Lung (tissue), 17 donors: ENCODE measurements at places on chromosomes 3 and 15. TPM values are rescaled to one million over a fixed set of nuclear protein-coding genes. Genes with fewer than 3 reads are reported as not detected.

Gene MRPL3
- 64.9 TPM for total RNA-seq

Gene STAC
- total RNA-seq = 3.1 TPM

Gene SLC22A13
- 0.64 TPM for total RNA-seq

Gene BDH1
- total RNA-seq = 19.5 TPM

Gene ATP13A4
- 202 TPM for total RNA-seq

Gene GP9
- 0.40 TPM for total RNA-seq

Gene CCRL2
- 18.9 TPM for total RNA-seq

Gene LEKR1
- 5.4 TPM for total RNA-seq

Gene LINGO1
- 0.98 TPM for total RNA-seq

Gene CPNE9
- total RNA-seq = 0.34 TPM

Gene GOLGA8H
- 1.1 TPM for total RNA-seq

Gene GALNT15
- total RNA-seq = 9.7 TPM

Gene ACSBG1
- total RNA-seq = 3.5 TPM

Gene SKOR1
- total RNA-seq = 0.17 TPM

Gene GABRB3
- total RNA-seq = 4.5 TPM

Gene TMEM40
- 2.0 TPM for total RNA-seq

Gene ALG1L2
- 0.80 TPM for total RNA-seq

Gene SNTN
- total RNA-seq = 51.0 TPM

- peak; percentile 44 for DNase-seq
These were observed 32.7 kb downstream of the SMAD3 start for GRCh38 chr15:67097930-67098740.

DNA sequence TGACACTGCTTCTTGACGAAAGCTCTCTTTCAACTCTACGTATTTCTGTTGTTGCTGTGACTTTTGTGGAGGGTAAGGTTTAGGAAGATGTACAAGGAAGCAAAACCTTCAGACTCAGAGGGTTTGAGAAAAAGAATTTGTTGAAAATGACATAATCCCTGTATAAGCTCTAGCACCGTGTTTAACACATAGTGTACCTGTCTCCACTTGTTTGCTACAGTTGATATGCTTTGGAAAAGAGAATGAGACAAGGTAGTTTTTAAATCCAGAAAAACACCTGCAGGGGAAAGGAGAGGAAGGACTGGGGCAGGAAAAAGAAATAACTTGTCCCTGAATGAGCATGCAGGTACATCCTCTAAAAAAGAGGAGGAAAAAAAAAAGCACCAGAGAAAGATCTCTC lies 29.6 kb upstream of the CP start:
- no peak for DNase-seq

DNA sequence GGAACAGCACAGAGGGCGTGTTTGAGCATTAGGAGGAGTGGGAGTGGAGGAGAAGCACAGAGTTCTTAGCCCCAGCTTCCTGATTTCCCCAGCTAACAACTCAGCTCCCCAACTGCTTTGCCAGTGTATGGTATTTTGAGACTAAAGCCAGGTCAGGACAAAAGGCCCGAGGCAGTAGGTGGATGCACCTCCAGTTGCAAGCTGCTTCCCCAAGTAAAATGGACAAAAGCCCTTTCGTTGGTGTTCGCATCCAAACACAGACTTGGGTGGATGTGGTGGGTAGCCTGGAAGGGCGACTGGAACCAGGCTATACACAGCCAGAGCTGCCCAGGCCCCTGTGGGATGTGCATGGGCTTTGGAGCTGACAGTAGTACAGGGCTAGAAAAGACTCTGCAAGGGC lies 12.3 kb upstream of the EHD4 start:
- DNase-seq = no peak

GRCh38 chr15:49492830-49493229 lies 69.8 kb downstream of the FGF7 start:
- DNase-seq = no peak

DNA sequence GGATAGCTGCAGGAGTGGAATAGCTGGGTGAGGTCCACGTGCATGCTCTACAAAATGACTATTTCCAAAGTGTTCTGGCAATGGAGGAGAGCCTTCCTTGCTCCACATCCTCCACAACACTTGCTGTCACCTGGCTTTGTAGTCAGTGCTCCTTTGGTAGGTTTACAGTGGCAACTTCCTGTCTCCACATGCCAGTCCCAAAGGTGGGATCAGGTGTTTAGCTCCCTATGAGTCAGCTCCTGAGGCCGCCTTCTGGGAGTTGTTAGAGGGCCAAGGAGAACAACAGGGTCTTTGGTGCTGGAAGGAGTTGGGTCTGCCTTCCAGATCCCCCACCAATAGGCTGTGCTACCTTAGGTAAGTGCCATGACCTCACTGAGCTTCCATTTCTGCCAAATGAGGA lies 15.3 kb upstream of the LIMD1 start:
- DNase-seq = no peak

- peak; percentile 55 for DNase-seq
These were observed 692 bp upstream of the C15orf39 start for GRCh38 chr15:75200765-75201615.

DNA sequence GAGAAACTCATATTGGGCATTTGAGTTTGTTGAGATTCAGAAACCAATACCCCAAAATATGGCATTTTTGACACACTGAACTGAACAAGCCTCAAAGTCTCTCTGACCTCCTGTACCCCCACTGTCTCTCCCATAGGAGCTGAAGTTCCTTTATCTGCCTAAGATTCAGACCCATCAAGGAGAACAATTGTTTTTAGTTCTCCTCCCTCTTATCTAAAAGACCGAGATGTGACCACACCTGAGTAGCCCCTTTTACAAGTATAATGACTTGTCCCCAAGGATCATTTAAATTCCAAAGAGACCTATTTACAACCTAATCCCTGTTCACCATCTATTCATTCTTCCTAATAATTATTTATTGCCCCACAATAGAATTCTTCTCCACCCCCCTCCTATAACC lies 122.1 kb upstream of the PLAAT1 start:
- DNase-seq = no peak

- DNase-seq = no peak
These were observed 466.1 kb downstream of the EDEM1 start for GRCh38 chr3:5653426-5654143.

GRCh38 chr15:81161851-81162250 lies 27.8 kb downstream of the CFAP161 start:
- no peak for DNase-seq

GRCh38 chr15:29889542-29890329 lies 67.5 kb upstream of the TJP1 start:
- no peak for DNase-seq

GRCh38 chr3:25468866-25469319 lies 40.8 kb downstream of the RARB start:
- DNase-seq = peak; percentile 96

- no peak for DNase-seq
These were observed 49.9 kb downstream of the LRRFIP2 start for GRCh38 chr3:37124435-37124834.

GRCh38 chr3:187850258-187850921 lies 105.1 kb upstream of the BCL6 start:
- no peak for DNase-seq

GRCh38 chr3:189132231-189132671 lies 39.5 kb upstream of the TPRG1 start:
- no peak for DNase-seq

DNA sequence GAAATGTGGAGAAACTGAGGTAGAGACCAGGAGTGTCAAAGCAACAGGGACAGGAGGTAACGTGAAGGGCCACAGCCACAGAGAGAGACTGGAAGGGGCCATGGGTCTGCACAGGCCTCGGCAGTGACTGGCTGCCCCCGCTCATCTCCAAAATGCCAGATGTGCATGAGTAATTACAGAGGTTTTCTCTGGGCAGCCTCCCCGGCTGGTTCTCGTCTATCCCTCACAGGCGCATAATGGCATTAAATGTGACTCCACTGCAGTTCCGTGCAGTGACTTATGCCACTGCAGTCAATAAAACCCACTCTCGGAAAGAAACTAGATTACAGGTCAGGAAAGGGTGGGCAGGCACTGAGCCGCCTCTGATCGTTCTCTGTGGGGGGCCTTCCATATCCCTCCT lies 74.7 kb downstream of the WDR76 start:
- no peak for DNase-seq

GRCh38 chr3:105334138-105334882 lies 32.4 kb upstream of the ALCAM start:
- DNase-seq = no peak

DNA sequence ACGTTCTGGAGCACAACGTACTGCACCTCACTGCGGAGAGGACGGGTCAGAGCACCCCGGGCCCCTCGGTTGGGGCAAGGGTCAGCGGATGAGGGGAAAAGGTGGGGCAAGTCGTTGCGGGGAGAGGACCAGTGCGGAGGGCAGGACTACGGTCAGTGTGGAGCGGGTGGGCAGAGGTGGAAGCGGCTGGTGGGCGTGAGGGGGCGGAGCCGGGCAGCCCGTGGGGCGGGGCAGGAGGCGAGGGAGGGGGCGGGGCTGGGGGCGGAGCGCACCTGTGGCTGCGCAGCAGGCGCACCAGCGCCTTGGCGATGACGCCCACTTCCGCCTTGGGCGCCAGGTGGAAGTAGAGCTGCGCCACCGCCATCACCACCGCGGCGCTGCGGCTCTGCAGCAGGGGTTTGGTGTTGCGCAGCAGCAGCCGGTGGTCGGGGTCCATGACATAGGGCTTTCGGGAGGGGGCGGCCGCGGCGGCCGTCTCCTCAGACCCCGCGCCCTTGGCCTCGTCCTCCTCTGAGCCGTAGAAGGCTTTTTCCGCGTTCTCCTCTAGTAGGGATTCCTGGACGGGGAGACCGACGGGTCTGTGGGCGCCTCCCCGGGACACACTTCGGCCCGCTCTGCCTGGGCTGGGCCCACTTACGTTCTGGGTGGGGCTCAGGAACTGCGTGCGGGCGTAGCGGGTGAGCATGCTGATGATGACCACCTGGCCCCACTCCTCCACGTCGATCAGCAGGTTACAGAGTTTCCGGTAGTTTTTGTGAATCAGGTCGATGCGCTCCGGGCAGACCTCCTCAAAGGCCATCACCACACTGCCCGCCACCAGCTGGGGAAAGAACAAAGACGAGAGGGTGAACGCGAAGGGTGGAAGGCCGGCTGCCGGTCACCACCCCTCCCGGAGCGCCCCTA lies 29.2 kb downstream of the AP3B2 start:
- peak; percentile 60 for DNase-seq

GRCh38 chr15:98952381-98952803 lies 55.2 kb downstream of the PGPEP1L start:
- no peak for DNase-seq

DNA sequence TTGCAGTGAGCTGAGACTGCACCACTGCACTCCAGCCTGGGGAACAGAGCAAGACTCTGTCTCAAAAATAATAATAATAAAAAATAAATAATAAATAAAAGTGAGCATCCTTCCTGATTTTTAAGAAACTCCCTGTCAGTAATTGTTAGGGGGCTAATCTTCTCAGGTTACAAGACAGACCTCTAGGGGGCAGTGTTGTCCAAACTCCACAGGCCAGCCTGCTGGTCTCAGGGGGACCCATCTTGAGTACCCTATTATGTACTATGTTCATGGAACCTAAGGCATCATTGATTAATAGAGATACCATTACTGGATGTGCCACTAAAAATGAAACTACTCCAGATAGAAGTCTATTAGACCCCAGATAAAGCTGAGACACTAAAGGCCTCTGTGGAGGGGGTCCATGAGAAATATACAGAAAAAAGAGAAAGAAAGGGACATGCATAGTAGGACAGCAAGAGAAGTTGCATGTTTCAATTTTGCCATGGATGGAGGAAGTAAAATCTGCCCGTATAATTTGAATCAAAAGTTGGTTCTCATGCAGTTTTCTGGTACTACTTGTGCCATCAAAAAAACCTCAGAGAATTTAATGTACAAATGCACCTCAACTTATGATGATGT lies 85.5 kb upstream of the CDV3 start:
- DNase-seq = no peak

- DNase-seq = no peak
These were observed 7.1 kb upstream of the SSUH2 start for GRCh38 chr3:8651418-8652323.

GRCh38 chr15:88375234-88375927 lies 91.8 kb downstream of the MRPL46 start:
- no peak for DNase-seq

GRCh38 chr15:98681061-98681460 lies 32.7 kb downstream of the IGF1R start:
- no peak for DNase-seq

DNA sequence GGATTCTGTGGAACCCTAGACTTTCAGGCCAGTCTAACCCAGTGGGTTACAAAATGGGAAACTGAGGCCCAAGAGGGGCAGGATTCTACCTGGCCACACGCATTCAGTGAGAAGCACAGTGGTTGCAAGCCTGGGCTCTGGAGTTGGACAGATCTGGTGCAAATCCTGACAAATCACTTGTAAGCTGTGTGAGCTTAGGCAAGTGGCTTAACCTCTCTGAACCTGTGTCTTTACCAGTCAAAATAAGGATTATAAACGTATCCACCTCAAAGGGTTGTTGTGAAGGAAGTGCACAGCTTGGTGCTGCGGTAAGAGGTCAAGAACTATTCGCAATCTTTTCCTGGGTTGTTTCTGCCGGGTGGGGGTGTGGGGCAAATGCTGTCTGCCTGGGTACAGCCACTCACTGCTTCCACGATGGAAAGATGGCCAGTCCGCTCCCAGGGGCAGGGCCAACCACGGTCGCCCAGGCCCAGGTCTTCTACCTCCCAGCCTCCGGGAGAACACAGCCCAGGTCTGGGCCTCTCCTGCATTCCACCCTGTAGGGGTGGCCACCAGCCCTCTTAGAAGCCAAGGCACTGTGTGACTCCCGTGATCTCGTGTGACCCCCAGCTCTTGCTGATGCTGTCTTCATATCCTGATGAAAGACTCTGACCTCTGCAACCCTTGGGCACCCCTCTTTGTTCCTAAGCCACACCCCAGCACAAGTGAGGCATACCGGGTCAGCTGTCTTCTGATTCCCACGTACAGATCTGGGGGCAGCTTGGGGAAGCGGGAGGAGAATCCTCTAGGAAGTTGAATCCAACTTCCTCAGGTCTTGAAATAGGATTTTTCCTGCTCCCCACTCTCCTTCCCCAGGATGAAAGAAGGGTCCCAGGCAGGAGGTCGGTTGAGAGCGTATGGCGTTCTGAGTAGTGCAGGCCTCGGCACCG lies 1.5 kb downstream of the CHRNA3 start:
- no peak for DNase-seq

GRCh38 chr3:129383292-129383860 lies 45.1 kb downstream of the EFCAB12 start:
- DNase-seq = peak; percentile 59

GRCh38 chr3:164883171-164883570 lies 195.1 kb downstream of the SI start:
- DNase-seq = no peak

GRCh38 chr15:28260722-28261121 lies 61.3 kb downstream of the HERC2 start:
- no peak for DNase-seq

DNA sequence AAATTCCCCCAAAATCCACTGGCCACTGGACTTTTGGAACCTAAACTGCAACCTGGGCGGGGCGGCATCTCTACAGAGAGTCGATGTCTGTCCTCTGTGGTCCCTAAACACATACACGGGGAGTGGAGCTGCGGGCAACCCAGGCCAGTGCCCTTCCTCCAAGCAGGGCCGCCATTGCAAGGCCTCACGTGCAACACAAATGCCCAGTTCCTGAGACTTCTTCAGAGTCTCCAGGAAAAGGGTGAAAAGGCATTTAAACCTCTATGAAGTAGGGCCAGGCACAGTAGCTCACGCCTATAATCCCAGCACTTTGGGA lies 4.9 kb downstream of the MUC4 start:
- no peak for DNase-seq

- DNase-seq = no peak
These were observed 141.4 kb downstream of the ADAMTS17 start for GRCh38 chr15:100200287-100200880.

GRCh38 chr15:81897057-81897677 lies 148.7 kb downstream of the MEX3B start:
- DNase-seq = no peak

- no peak for DNase-seq
These were observed 51.6 kb downstream of the ATP10A start for GRCh38 chr15:25811481-25811906.

- DNase-seq = no peak
These were observed 223.7 kb downstream of the SQOR start for GRCh38 chr15:45858491-45858890.
